ENCODE measurements at places on chromosomes 1 and 21. TPM values are rescaled to one million over a fixed set of nuclear protein-coding genes. Genes with fewer than 3 reads are reported as not detected.
A peak's percentile ranks its signal among the peaks of the same experiment; 100 is the strongest.

DNA sequence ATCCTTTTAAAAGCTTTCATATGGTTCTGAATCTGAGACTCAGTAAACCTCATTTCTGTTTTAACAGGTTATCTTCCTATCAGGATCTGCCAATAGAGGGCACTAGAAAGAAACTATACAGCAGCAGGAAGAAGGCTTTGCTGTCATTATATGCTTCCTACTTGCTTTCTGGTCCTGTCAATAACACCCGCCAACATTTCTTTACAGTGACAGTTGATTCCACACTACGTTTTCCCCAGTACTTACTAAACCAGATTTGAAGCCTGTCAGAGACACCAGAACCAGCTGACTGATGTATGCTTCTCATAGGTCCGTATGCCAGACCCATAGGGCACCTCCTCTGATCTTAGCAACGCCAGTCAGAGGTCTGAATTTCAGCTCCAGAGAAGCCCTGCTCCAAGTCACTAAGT, 341.0 kb upstream of the NEGR1 start:
- DNase-seq, result peak; percentile 64

- no peak for DNase-seq
These were observed 148.7 kb downstream of the FCRL5 start for GRCh38 chr1:157403608-157404007.

DNA sequence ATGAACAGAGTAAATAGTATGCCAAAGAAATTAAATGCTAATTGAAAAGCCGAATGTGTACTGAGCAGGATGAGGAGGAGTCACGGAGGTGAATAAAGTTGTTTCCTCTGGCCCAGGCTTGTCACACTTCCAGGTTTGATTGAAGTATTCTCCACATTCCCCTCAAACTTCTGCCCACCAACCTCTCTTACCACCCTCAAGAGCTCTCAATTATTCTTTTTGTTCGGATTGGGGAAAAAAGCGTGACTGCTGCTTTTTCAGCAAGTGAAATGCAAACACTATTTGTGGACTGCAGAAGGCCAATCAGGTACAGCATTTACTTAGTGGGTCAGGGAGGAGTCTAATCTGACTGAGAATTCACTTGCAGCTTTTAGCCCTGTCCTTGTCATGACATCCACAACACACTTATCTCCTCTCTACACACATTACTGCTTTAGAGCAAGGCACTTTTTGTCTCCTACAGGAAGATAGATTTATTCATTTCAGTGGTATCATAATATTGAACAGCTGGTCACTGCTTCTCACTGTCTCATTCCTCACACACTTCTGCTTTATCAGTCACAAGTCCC, 375.6 kb upstream of the PRMT6 start:
- DNase-seq, result no peak

DNA sequence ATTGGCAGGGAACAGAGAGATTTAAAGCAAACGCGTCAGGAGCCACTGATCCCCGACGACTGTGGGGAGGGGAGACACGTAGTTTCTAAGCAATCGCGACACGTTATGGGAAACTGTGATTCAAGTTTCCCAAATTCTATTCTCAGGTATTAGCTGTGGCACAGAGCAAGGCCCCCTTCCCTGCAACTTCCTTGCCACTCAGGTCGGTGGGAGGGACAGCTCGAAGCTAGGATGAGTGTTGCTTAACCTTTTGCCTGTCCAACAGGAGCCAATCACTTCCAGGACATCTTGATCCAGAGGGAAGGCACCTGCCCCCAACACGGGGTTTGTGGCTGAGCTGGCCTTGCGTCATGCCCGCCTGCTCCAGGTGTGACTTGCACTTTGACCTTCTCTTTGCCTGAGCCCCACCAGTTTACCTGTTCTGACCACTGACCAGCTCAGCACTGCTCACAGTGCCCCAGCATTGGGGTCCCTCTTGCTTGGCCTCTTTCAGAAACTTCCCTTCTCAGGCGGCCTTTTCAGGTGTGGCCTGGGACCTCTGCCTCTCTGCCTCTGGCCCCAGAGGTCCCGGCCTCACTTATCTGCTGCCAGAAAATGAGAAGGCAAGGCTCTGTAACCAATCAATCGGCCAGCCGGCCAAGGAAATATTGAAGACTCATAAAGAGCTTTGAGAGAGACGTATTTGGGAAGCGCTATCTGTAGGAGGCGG, 24.6 kb downstream of the TEX35 start:
- no peak for DNase-seq

DNA sequence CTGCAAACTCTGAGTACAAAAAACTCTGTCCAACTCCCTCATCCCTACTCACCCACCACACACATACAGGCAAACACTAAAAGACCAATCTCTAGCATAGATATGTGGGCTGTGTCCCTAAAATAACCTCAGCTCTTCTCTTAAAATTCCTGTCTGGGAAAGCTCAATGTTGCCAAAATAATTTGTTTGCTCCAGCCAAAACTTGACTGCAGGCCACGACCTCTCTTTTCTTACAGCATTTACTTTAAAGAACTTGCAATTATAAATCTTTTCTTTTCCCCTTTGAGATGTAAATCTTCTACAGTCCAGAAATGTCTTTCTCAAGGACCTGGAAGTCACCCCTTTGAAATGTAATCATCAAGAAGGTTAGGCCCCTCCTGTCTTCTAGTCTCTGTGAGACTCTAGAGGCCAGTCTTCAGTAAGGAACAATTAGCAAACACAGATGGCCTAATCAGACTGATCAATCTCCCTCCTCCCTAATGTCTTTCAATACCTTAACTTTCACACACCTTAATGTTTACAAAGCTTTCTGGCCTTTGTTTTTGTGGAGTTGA, 483.6 kb upstream of the RGS18 start:
- no peak for DNase-seq

Gene LCE6A
- total RNA-seq, result not detected

- no peak for DNase-seq
These were observed 67.7 kb downstream of the LBR start for GRCh38 chr1:225360119-225360518.

DNA sequence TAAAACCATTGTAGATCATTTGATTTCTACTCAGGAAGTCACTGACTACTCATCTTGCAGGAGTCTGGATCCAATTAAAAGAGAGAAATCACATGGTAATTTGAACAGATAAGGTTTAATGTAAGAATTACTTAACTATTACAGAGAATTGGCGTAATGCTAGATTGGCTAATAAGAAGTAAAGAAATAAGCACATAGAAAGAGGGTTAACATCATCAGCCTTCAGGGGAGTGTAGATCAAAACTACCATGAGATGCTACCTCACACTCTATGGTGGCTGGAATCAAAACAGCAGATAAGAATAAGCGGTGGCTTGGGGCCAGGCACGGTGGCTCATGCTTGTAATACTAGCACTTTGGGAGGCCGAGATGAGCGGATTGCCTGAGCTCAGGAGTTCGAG, 11.7 kb downstream of the ST3GAL3 start:
- no peak for DNase-seq

GRCh38 chr1:22406722-22407495, 44.7 kb upstream of the ZBTB40 start:
- no peak for DNase-seq
